ENCODE measurements at places on chromosomes 12 and 14.

DNA sequence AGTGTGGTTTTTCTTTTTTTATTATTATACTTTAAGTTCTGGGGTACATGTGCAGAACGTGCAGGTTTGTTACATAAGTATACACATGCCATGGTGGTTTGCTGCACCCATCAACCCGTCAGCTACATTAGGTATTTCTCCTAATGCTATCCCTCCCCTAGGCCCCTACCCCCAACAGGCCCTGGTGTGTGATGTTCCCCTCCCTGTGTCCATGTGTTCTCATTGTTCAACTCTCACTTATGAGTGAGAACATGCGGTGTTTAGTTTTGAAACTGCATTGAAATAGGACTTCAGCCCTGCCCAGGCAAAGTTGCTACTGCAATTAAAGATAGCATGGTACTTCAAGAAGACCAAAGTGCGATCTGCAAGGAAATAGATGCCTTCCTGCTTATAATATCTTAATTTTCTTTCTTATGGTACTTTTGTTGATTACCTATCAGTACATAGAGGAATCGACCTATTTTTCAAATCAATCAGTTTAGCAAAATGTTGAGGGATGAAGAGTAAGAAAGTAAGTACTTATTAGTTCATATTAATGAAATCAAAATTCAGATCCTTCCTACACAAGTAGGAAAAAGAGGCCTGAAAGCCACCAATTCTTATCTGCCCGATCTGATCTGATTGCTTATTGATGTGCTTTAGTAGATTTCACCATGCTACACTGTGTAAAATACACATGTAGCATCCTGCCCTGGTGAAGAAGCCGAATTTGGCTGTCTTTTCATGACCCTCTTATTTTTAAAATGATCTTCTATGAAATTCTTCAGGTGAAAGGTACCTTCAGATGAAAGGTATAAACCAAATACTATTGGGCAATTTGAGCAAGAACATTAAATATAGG is 1.6 kb downstream of the LTA4H start:
- no peak for DNase-seq

GRCh38 chr14:68794851-68795596 is 2.2 kb upstream of the ZFP36L1 start:
- DNase-seq: peak; percentile 30

DNA sequence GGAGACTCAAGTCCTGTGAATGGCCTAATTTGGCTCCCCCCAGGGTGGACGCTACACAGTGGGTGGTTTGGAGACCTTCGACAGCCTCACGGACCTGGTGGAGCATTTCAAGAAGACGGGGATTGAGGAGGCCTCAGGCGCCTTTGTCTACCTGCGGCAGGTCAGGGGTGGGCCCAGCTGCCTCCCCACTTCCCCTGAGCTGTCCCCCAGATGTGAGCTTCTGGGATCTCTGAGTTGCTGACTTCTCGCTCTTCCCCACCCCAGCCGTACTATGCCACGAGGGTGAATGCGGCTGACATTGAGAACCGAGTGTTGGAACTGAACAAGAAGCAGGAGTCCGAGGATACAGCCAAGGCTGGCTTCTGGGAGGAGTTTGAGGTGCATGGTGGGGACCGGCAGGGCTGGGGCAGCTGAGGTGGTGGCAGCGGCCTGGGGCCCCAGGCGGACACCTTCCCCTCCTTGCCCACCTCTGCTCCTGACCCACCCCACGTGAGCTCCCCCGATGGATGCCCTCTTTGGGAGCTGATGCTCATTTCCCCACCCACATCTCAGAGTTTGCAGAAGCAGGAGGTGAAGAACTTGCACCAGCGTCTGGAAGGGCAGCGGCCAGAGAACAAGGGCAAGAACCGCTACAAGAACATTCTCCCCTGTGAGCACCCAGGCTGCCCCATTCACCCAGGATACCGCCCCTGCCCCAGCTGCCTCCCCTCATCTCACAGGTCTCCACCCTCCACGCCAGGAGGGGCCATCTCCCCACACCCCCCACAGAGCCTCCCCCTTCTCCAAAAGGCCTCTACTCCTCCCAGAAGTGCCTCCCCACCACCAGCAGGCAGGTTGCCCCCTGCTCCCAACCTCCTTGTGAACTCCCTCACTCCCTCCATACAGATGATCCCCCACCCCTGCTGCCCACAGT is 4.2 kb downstream of the PTPN6 start:
- DNase-seq: no peak

DNA sequence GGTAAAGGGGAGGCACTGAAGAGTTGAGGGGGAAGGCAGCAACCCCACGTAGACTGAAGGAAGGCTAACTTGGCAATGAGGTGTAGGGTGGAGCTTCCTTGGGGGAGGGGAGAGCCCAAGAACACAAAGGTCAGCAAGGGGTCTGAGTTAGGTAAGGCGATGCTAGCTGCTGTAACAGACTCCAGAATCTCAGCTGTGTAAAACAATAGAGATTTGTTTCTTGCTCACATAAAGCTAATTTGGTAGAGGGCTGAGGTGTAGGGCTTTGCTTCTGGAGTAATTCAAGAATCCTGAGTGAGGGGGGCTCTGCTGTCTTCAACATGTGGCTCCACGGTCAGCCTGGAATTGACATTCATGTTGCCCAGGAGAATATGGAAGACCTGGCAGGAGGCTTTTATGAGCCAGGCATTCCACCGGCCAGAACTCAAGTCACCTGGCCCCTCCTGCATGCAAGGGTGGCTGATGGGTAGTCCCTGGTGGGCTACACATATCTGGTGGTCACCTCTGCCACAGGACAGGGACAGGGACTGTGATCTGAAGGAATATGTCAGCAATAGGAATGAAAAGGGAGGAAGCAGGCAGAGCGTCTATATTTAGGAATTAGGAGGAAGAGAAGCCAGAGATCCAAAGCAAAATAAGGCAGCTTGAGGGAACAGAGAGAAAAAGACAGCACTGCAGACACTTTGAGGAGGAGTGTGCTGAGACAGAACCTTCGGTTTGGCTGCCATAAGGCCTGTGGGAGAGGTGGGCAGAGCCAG is 153.7 kb downstream of the ZFP36L1 start:
- DNase-seq: no peak

GRCh38 chr12:90984114-90984513 is 20.7 kb downstream of the EPYC start:
- no peak for DNase-seq

GRCh38 chr14:76719666-76720065 is 41.6 kb upstream of the VASH1 start:
- no peak for DNase-seq

DNA sequence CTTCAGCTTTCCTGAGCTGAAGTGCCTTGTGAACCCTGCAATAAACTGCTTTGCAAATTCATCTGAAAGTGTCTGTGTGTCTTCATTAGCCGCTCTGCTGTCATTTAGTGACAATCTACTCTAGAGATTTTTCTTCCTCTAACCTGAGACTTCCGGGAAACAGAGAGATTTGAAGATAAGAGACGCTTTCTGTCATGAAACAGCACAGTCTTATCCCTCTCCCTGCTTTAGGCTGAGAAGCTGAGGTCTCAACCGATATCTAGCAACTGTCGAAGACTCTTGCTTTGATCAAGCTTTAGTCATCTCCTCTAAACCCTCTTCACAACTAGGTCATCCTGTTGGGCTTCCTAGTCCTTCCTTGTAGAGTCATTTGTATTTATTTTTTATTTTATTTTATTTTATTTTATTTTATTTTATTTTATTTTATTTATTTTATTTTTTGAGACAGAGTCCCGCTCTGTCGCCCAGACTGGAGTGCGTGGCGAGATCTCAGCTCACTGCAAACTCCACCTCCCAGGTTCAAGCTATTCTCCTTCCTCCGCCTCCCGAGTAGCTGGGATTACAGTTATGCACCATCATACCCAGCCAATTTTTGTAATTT is 1.2 kb downstream of the RNASE2 start:
- no peak for DNase-seq

GRCh38 chr14:106268013-106268727 is 741.8 kb downstream of the TMEM121 start:
- DNase-seq: no peak

DNA sequence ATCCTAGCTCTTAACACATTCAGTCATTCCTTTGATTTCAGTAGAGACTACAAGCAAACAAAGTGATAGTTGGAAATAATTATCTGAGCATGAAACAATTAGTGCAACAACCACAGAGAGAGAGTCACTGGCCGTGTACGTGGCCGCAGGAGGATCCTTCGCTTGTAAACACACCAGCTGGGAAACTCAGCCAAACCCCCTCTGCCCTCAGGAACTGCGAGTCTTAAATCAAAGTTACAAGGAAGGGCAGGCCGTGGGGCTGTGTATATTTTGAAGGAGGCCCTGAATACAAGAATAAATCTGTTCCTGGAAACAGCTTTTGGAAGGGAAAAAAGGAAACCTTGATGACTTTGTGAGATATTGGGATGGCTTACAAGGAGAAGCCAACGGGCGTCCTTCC is 164.5 kb downstream of the ANO2 start:
- DNase-seq: peak; percentile 3

DNA sequence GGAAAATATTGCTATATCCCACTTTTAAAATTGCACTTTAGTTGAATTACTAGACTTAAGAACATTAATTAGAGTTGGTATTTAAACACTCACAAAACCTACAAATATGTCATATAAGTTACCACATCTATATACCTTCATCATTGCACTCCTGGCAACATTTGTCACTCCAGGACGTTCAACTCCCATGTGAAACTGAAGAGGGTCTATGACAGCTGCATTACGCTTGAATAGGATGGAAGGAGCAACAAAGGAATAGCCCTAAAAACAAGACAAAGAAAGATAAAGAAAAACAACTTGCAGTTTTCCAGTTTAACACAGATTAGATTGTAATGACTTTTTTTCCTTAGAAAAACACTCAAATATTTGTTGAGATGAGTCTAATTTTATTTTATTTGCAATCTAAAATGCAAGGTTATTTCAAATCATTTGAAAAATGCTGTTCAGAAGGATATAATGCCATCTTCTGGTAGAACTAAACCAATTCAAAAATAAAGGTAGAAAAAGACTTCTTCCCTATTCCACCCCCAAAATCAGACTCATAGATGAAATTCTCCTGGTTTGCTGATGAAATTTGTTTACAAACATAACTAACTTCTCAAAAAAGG is 84.3 kb upstream of the TTC7B start:
- no peak for DNase-seq

- DNase-seq: no peak
Observed at GRCh38 chr12:49482095-49483051, 56.5 kb upstream of the KCNH3 start.

DNA sequence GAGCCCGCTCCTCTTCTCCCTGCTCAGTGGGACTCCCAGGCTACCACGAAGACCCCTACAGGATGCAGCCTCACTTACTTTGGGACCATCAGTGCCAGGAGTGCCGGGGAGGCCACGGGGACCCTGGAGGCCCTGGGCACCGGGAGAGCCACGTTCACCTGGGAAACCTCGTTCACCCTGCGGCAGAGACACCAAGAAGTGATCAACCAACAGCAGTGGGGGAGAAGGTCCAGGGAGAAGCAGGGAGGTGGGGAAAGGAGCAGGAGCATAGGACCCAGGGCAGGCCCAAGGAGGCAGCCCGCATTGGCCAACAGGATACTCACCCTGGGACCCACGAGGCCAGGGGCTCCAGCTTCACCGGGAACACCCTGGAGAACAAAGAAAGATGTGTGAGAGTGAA is 19.4 kb downstream of the TMEM106C start:
- no peak for DNase-seq

DNA sequence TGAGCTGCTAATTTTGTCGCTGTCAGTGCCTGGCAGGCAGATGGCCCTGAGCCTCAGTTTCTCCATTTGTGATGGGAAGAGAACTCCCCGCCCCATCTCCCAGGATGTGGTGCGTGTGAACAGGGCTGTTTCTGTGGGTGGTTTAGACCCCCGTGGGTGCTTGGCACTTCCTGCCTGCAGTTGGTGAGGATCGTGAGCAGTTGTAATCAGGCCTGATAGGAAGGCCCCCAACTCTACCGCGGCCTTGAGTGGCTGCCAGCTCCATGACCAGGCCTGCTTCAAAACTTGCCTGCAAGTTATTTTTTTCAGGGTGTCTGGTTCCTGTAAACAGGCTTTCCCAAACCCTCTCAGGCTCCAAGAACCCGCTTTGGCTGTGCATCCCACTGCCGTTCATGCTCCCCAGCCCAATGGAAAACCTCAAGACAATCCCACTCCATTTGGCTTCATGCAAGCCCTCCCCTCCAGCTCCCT is 138.4 kb downstream of the ZFP36L1 start:
- no peak for DNase-seq

DNA sequence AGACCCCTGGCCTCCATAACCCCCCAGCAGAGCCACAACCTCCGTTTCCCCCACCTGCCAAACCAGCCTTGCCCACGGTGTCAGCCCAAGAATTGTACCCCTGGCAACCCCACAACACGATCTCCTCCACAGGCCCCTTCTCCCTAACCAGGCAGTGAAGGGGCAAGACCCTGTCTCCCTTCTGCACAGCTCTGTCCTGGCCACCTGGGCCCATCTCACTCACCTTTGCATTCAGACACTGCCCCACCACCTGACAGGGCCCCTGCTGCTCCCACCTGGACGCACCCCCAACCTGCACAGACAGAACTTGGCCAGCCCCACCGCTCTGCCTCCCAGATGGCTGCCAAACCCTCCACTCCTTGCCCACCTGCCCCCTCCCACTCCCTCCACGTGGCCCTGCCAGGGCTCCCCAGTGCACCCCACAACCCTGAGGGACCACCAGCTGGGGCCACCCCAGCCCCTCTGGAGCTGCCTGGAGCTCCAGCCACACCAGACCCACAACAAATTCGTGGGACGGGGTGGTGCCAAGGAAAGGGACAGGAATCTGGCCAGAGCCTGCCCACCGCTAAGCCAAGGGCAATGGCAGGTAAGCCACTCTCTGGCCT is 11.8 kb downstream of the AHNAK2 start:
- DNase-seq: no peak

GRCh38 chr12:54560374-54560858 is 11.0 kb downstream of the PDE1B start:
- peak; percentile 67 for DNase-seq

GRCh38 chr12:122998316-122998715 is 17.8 kb downstream of the ARL6IP4 start:
- no peak for DNase-seq

GRCh38 chr12:119666900-119667576 is 895 bp upstream of the PRKAB1 start:
- no peak for DNase-seq

DNA sequence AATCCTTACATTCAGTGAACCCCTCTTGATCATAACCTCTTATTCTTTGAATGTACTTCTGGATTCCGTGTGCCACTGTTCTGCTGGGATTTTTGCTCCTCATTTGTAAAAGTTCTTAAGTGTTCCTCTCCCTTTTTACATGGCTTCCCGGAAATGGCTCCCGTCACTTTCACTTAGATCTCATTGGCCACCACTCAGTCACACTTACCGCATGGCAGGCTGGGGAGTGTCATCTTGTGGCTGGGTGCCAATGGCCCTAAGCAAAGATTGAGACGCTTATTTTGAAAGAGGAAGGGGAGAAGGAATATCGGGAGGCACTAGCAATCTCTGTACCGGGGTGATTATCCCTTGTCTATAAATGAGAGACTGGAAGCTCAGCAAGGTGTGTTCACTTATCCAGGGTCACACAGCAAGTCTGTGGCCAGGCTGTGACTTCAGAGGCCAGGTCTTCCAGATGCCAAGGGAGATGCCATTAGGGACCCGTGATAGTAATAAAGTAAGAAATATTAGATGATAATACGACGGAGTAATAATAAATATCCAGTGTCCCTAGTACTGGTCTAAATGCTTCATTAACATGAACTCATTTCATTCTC is 68.8 kb downstream of the RNFT2 start:
- no peak for DNase-seq

- DNase-seq: no peak
Observed at GRCh38 chr14:51310505-51310944, 70.5 kb downstream of the TMX1 start.

- DNase-seq: peak; percentile 28
Observed at GRCh38 chr12:93419388-93420034, 22.2 kb downstream of the UBE2N start.

All from D341Med (cell line).